ENCODE measurements at places on chromosomes 3 and 15. TPM values are rescaled to one million over a fixed set of nuclear protein-coding genes. Genes with fewer than 3 reads are reported as not detected.

The SYNPR gene
- not detected for total RNA-seq

The MUC13 gene
- not detected for total RNA-seq

The CPB1 gene
- not detected for total RNA-seq

The LZTFL1 gene
- total RNA-seq = 4.3 TPM

The SMC4 gene
- total RNA-seq = 171 TPM

The SERINC4 gene
- total RNA-seq = 0.28 TPM

The GOLGA6B gene
- total RNA-seq = not detected

The FANCD2OS gene
- total RNA-seq = not detected

The CYP1A2 gene
- not detected for total RNA-seq

The FILIP1L gene
- 1.4 TPM for total RNA-seq

The CP gene
- total RNA-seq = not detected

The KCNMB3 gene
- total RNA-seq = 0.70 TPM

The GPR62 gene
- not detected for total RNA-seq

The OTOL1 gene
- not detected for total RNA-seq

The PLA2G4F gene
- total RNA-seq = not detected
